Thymus (tissue), 14 donors: ENCODE measurements at places on chromosomes 6 and 20. TPM values are rescaled to one million over a fixed set of nuclear protein-coding genes. Genes with fewer than 3 reads are reported as not detected.

The MBOAT1 gene
- 4.7 TPM for total RNA-seq

The OR2J3 gene
- not detected for total RNA-seq

The CNBD2 gene
- 8.3 TPM for total RNA-seq

The SSTR4 gene
- not detected for total RNA-seq

The PAK5 gene
- total RNA-seq, result 0.19 TPM

The PKIB gene
- total RNA-seq, result 8.0 TPM

The XKR7 gene
- total RNA-seq, result under 0.01 TPM

The TRIM38 gene
- 5.0 TPM for total RNA-seq

The ARFGEF3 gene
- 0.19 TPM for total RNA-seq

The SOD2 gene
- total RNA-seq, result 68.0 TPM

The ZNF311 gene
- 0.76 TPM for total RNA-seq

The IL17F gene
- total RNA-seq, result 0.24 TPM
